ENCODE measurements at places on chromosomes 12 and 14.
A peak's percentile ranks its signal among the peaks of the same experiment; 100 is the strongest.

DNA sequence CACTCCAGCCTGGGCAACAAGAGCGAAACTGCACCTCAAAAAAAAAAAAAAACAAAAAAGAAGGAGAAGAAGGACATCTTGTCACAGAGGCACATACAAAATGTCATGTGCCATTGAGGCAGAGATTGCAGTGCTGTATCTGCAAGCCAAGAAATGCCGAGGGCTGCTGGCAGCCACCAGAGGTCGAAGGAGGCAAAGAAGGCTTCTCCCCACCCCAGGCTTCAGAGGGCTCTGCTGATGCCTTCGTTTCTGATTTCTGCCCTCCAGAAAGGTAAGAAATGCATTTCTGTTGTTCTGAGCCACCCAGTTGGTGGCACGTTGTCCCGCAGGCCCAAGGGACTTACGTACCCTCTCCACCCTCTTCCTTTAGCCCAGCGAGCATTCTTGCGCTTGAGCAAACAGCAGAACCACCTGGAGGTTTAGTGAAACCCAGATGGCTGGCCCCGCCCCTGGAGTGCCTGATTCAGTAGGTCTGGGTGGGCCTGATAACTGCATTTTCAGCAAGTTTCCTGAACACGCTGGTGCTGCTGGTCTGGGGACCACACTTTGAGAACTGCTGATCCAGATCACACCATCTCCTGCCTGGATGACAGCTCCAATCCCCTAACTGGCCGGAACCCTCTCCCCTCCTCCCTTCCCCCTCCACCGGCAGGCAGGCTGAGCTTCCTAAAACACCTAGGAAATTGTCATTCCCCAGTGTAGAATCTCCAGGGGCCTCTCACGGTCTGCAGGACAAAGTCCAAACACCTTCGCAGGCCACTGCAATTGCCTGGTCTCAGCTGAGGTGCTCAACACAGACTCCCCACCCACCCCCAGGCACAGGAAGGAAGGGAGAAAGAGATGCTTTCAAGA lies 21.1 kb upstream of the SCARB1 start:
- DNase-seq = no peak

DNA sequence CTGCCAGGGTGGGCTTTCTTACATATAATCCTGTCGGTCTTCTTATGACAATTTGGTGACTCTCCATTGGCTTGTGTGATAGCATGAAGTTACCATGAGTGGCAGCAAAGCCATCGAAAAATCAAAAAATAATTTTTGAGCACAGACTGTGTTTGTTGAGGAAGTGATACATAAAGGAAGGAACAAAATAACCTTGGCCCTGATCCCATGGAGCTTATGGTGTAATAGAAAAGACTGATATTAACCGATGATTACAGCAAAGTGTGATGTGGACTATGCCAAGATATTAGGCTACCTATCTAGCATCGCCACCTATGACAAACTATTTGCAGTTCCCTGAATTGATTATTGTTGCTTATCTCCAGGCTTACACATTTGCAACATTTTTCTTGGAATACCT lies 383.2 kb downstream of the AEBP2 start:
- DNase-seq = no peak

DNA sequence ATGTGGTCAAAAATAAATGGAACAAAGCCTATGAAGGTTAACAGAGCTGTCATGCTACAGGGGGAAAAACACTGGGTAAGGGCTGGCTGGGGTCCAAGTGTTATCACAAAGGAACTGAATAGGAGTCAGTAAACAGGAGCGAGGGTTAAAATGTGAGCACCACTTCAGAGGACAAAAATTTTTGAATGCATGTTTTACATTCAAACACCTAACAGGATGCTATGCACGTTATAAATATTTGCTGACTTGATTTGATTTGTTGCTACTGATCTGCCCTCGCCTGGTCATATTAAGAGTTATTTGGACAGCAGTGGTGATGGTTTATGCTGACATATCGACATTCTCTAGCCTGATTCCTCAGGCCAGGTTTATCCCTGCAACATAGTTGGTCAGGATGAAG lies 7.4 kb upstream of the KTN1 start:
- DNase-seq = no peak

DNA sequence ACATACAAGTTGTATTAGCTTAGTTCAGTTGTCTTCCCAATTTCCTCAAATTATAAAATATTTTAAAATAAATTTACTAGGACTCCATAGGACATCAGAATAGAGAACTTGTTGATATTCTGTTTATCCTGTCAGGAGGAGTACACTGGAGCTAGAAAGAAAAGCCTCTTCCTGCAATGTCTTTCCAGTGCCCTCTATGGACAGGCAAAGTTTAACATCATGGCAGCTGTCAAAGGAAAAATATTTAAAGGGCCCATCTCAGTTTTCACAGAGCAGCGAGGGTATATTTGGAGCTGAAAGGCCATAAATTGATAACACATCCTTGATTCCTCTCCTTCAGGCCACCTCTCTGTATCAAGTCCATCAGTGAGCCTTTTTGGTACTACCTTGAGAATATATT lies 19.0 kb downstream of the DIP2B start:
- no peak for DNase-seq

DNA sequence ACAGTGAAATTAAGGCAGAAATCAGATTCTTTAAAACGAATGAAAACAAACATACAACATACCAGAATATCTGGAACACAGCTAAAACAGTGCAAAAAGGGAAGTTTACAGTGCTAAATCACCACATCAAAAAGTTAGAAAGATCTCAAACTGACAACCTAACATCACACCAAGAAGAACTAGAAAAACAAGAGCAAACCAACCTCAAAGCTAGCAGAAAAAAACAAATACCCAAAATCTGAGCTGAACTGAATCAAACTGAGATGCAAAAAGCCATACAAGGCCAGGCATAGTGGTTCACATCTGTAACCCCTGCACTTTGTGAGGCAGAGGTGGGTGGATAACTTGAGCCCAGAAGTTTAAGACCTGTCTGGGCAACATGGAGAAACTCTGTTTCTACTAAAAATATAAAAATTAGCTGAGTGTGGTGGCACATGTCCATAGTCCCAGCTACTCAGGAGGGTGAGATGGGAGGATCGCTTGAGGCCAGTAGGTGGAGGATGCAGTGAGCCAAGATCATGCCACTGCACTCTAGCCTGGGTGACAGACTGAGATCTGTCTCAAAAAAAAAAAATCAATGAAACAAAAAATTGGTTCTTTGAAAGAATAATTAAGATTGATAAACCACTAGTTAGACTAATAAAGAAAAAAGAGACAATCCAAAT lies 33.2 kb upstream of the LDHB start:
- no peak for DNase-seq

DNA sequence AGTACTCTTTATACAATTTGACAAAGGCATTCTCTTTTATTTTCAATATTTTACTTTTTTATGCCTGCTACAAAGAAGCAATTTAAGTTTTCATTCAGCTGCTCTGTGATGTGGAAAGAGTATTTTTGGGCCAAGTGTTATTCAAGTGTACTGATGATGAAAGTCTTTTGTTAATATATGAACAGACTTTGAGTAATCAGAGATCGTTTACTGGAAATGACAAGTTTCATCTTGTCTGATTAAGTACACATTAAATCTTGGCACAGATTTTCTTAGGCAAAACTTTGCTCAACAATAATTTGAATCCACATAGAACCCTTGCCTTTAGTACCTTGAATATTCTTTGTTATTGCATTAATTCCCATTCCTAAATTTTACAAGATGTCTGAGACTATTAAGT lies 13.3 kb upstream of the PZP start:
- DNase-seq = no peak

DNA sequence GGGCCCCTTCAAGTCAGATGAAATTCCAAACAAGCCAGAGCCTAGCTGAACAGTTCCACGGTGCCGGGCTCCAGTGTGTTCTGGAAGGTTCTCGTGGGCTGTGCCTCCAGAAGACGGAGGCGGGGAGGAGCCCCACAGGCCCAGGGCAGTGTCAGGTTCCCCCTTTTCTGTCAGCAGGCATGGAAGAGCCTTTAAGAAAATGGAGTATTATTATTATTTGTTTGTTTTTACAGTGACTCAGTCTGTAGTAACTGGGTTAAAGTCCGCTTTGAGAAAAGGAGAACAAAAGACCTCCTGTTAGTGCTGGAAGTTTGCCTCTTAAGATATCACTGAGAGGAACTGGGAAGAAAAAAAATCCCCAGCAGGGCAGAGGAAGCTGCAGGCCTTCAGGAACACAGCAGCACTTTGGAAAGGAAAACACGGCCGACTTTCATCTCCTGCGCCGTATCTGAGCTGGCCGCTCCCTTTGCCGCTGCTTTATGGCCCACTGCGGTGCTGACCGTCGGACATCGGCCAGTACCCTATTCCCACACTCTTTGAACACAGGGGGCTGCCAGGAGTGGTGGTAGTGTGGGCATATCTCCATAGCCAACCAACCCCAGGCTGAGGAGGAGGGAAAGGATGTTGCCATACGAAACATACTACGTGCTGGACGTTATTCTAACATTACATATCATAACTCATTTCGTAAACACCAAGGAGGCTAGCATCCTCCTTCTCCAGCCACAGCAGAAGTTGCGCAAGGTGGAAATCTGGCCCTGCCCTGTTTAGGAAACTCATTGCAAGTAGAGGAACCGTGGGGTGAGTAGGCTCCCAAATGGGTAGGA lies 194.0 kb downstream of the ZFP36L1 start:
- peak; percentile 62 for DNase-seq

- no peak for DNase-seq
Observed at GRCh38 chr12:62760779-62761178, 174.2 kb downstream of the PPM1H start.

DNA sequence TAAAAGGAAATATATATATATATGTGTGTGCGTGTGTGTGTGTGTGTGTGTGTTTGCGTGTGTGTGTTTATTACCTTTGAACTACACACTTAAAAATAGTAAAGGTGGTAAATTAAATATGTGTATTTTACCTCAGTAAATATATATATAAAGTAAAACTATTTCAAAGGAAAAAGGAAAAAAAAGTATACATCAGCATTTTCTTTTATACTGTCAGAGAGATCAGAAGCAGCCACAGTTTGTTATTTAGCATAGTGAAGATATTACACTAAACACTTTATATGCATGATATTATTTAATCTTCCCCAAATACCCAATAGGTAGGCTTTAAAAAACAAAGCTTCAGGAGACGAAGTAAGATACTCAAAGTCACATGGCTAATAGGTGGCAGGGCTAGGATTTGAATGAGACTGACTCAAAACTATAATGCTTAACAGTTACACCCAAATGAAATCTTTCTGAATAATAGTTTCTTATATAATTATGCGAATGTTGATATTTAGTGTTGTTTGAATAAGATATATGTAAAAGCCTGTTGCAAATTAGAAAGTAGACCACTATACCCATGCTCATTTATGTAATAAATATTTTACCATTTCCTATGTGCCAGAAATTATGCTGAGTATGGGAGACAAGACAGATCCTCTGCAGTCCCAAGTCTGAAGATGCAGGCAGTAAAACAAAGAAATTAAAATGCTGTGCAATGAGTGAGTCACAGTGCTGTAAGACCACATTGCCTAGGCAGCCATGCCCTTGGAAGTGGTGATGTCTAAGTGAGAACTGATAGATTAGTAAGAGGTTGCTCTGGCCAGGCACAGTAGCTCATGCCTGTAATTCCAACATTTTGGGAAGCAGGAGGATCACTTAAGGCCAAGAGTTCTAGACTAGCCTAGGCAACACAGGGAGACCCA lies 66.1 kb downstream of the PDZRN4 start:
- DNase-seq = no peak

- DNase-seq = no peak
Observed at GRCh38 chr12:62934239-62934798, 631 bp downstream of the PPM1H start.

GRCh38 chr14:24705840-24706239 lies 71.8 kb upstream of the GZMB start:
- no peak for DNase-seq

- DNase-seq = peak; percentile 64
Observed at GRCh38 chr14:23929822-23930294, 23.7 kb upstream of the DHRS4 start.

GRCh38 chr14:96260341-96260821 lies 4.4 kb downstream of the BDKRB1 start:
- no peak for DNase-seq

DNA sequence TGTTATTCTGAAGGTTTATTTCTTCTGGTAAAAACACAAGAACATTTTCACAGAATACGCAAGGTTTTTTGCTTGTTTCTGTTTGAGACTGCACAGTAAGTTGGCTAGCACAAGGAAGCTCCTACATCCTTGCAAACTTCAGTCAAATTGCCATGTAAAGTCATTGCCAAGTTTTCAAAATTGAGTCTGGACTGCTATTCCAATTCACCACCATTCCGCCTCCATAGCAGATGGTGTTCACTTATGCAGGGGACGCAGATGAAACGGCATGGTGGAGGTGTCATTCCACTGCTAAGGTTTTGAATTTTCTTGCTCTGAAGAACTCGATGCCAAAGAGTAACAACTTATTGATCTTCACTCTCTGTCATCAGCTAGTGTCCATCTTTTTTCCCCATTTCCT lies 303.9 kb upstream of the SYT1 start:
- no peak for DNase-seq

DNA sequence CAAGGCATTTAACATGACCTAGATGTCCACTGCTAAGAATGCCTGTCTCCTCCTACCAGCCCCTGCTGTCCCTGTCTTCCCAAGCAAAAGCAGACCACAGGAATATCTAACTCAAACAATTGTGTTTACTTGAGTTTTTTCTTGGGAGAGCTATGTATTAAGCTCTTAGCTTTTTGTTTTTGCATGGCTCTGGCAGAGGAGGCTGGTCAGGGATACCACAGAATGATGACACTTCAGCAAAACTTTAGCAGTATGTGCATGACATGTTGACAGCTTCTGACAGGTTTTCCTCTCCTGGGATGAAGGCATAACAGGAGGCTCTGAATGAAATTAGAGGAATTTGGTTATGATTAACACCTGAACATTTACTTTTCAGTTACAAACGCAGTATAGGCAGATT lies 6.9 kb downstream of the TMBIM6 start:
- DNase-seq = no peak

GRCh38 chr12:122206976-122207375 lies 3.5 kb downstream of the B3GNT4 start:
- DNase-seq = no peak

- no peak for DNase-seq
Observed at GRCh38 chr12:63325757-63326156, 174.8 kb upstream of the AVPR1A start.

- no peak for DNase-seq
Observed at GRCh38 chr12:101044512-101045059, 165.5 kb downstream of the SLC5A8 start.

DNA sequence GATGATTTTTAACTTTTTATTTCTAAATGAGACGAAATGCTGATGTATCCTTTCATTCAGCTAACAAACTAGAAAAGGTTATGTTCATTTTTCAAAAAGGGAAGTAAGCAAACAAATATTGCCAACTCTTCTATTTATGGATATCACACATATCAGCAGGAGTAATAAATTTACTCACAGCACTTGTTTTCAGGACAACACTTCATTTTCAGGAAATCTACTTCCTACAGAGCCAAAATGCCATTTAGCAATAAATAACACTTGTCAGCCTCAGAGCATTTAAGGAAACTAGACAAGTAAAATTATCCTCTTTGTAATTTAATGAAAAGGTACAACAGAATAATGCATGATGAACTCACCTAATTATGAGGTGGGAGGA lies 139.6 kb downstream of the HMGA2 start:
- no peak for DNase-seq
